ENCODE measurements at places on chromosomes 13 and 19.

- DNase-seq = no peak
These were observed 904.3 kb downstream of the DIAPH3 start for GRCh38 chr13:59259165-59260000.

- DNase-seq = no peak
These were observed 572.7 kb downstream of the IRS2 start for GRCh38 chr13:109213714-109214113.

- DNase-seq = peak; percentile 10
These were observed 2.4 kb downstream of the ZMYM5 start for GRCh38 chr13:19860884-19861655.

DNA sequence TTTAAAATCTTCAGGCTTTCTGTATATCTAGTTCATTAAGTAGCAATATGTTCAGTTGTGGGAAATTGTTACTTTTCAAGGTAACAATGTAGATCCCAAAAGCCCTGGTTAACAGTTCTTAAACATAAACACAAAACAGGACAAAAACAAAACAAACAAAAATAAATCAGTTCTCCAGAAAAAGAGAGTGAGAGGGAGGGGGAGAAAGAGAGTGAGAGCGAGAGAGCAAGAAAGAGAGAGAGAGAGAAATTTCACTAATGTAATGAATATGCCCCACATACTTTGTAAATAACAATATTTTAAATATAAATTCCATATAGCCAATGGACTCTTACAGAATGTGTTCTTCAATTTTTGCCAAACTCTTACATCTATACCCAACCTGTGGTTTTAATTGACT lies 275.5 kb downstream of the GPC6 start:
- DNase-seq = no peak

DNA sequence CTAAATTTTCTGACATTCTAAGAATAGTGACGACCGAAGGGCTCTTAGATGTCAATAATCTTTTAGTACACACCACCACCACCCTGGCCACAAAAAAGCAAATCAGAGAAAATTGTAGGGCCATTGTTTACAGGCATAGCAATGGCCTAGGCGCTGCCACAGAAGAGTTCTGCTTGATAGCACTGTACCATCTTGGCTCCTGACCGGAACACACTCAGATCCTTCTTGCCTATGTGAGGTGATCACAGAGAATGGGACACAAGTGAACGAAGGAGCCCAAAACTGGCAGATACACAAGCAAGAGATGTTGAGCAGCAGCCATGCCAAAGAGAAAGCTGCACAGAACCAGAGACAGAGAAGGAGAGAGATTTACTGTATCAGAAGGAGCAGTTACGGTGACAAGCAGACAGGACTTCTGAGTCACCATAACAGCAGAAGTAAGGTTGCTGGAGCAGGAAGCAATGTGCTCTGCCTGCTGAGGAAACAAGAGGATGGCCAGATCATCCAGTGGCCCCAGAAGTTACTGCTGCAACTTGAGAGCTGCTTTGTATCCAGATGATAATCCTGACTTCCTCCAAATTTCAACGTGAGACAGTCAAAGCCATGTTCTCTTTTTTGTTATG lies 105.2 kb downstream of the SLITRK6 start:
- DNase-seq = no peak

- no peak for DNase-seq
These were observed 4.4 kb upstream of the LTBP4 start for GRCh38 chr19:40596608-40597328.

GRCh38 chr19:41726493-41726892 lies 18.1 kb downstream of the CEACAM5 start:
- DNase-seq = no peak

GRCh38 chr13:25541434-25542123 lies 169.8 kb downstream of the ATP8A2 start:
- no peak for DNase-seq

DNA sequence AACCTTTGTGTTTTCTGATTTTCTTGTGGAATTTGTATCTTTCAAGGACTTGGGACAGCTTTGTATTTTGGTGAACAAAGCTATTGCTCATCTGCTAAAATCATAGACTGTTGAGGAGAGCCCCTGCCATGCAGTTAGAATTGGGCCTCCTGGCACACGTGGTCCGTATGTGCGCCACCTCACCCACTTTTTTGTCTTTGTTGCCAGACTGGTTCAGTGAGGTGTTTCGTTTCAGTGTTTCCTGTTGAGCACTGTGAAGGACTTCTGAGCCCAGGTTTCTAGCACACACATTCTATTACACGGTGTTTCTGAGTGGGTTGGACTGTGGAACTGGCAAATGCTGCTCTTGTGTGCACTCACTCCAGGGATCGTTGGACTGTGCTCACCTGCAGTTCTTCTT lies 37.6 kb upstream of the RNF113B start:
- DNase-seq = no peak

DNA sequence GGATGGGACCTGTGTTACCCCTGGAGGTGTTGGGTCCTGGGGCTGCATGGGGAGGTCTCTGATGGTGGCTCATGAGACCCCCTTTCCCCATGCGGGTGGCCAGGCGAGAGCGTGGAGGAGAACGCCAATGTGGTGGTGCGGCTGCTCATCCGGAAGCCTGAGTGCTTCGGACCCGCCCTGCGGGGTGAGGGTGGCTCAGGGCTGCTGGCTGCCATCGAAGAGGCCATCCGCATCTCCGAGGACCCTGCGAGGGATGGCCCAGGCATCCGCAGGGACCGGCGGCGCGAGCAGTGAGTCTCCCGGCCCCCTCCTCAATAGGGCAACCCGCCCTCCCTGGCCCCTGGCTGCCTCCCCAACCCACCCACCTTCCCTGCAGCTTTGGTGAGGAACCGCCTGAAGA lies 66.0 kb downstream of the RYR1 start:
- no peak for DNase-seq

DNA sequence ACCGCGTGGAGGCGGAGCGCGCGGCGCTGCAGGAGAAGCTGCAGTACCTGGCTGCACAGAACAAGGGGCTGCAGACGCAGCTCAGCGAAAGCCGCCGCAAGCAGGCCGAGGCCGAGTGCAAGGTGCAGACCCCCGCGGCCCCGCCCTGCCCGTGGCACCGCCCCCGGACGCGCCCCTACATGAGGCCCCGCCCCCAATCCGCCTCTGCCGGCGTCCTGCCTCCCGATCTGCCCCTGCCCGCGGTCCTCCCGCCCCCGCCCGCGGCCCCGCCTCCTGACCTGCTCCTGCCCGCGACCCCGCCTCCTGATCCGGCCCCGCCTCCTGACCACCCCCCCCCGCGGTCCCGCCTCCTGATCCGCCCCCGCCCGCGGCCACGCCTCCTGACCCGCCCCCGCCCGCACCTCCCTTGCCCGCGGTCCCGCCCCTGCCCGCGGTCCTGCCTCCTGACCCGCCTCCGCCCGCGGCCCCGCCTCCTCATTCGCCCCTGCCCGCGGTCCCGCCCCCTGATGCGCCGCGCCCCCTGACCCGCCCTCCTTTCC lies 11.7 kb downstream of the PRR36 start:
- no peak for DNase-seq

GRCh38 chr13:68551701-68552522 lies 1321.8 kb upstream of the PCDH9 start:
- DNase-seq = no peak

DNA sequence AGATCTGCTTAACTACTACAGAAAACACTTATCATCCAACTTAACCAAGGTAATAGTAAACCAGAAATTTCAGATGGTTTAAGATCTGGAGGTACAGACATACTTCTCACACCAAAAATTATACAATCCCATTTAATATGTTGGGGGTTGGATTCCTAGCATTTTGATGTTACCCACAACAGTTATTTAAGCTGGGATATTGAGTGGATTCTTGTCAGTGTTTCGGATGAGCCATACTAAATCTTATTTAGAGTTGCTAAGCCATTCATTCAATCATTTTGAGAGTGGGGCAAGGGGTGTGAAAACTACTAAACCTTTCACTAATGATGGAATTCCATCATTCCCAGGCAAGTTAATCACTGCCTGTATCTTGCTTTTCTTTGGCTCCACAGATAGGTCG lies 40.6 kb downstream of the KATNAL1 start:
- DNase-seq = no peak

DNA sequence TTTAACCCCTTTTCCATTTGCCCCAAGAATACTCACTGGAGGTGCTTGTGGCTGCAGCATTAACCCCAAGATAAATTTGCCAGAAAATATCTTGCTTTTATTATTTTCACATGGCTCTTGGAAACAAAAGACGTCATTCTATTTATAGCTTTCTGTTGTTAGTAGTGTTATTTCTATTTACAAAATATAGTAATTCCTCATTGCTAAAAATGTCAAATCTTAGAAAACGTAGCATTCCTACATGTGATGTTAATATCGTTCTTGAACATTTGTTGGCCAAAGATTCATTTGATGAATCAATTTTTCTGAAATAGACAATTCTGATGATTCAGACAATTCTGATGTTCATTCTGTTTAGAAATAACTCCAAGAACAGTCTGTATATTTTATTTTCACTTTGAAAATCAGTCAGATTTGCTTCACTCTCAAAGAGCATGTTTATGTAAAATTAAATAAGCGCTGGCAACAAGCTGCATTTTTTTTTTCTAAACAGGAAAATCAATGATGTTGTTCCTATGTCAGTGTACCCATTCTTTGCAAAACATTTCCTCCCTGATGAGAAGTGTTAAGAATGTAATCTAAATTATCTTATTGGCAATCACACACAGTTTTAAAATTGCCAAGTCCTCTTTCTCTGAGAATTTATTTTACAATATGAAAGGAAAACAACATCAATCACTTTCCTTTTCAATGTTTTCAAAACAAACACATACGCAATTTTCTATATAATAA lies 334.0 kb downstream of the KCTD12 start:
- no peak for DNase-seq

DNA sequence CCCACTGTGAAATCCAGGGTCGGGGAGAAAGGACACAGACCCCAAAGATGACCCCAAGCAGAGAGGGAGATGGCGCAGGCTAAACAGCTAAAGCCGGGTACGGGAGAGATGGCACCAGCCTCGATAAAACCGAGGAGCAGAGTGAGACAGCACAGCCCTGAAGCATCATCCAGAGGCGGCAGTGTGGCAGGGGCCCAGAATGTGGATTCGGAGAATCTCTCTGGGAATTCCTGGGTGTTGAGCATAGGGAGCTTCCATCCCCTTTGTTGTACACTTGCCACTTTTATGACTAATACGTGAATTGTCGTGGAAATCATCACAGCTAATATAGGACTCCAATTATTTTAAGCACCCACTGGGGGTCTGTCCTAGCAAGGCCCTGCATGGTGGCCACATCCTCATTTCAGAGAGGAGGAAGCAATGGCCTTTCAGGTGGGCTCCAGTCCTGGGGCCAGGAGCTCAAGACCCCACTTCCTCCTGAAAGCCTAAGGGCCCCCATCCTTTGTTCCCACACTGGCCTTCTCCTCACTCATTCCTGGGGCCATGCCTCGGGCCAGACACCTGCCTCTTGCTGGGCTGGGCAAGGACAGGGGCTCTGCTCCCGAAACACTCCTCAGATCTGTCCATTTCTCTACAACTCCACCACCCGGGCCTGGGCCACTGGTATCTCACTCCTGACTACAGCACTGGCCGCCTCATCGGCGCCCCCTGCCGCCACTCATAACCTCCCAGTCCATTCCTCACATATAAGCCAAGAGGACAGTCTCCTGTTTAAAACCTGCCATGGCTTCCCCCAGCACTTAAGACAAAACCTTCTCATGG lies 29.3 kb upstream of the ATP1A3 start:
- peak; percentile 49 for DNase-seq

DNA sequence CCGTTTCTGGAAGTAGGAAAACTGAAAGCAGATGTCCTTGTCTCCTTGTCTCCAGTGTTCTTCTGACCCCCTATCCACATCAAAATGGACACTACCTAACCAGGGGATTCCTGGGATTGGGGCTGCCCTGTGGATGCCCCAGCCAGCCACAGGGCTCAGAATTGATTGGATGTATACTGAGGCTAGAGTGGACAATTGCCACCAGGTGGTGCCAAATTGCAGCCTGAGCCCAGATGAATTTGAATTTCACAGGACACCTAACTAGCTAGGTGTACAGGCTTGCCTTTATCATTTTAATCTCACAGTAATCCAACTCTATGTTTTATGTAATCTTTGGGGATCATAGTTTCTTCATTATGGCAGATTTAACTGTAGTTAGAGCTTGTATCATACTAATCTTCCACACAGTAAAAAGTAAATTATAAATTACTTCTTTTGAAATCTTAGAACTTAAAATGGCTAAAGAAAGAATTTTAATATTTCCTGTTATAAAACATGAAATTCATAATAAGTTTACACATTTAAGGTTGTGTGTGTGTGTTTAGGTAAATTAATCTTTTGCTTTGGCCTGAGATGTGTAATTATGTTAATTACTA lies 58.0 kb downstream of the PIBF1 start:
- DNase-seq = peak; percentile 43

- DNase-seq = no peak
These were observed 9.5 kb downstream of the SMAD9 start for GRCh38 chr13:36910545-36910944.

DNA sequence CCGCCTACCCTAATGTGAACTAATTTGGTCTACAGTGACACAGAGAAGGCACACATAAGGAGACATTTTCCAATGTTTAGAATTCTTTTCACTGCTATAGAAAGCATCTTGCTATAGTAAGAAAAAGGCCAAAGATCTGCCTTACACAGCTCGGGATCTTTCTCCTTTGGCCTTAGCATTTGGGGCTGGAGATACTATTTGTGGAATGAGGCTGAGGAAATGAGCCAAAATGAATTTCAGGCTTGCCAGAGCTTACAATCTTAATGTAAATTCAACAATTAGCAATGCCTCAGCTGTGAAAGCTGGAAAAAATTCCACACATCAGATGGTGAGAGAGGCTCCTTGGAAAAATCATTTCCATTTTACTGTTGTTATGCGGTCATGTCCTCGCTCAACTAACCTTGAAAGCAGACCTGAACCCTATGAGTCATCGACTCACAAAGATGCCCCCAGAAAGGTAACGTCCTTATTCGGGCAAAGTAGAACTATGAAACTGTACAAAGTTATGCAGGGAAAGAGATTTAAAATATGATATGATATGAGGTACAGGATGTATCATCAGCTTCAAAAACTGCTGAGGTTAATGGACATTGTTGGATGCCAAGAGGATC lies 324.5 kb upstream of the NBEA start:
- no peak for DNase-seq

- DNase-seq = no peak
These were observed 24.0 kb upstream of the ALOX5AP start for GRCh38 chr13:30711375-30711774.

GRCh38 chr19:56101095-56101494 lies 20.0 kb downstream of the ZNF787 start:
- no peak for DNase-seq

DNA sequence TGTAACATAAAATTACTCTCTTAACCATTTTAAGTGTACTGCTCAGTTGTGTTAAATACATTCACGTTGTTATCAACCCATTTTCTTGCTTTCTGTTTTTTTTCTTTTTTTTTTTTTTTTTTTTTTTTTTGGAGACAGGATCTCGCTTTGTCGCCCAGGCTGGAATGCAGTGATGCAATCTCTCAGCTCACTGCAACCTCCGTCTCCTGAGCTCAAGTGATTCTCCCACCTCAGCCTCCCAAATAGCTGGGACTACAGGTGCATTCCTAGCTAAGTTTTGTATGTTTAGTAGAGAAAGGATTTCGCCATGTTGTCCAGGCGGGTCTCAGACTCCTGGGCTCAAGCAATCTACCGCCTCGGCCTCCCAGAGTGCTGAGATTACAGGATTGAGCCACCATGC lies 42.5 kb upstream of the C13orf42 start:
- no peak for DNase-seq

Measured in KBM-7 (cell line).